ENCODE measurements at places on chromosomes 5 and 9.

DNA sequence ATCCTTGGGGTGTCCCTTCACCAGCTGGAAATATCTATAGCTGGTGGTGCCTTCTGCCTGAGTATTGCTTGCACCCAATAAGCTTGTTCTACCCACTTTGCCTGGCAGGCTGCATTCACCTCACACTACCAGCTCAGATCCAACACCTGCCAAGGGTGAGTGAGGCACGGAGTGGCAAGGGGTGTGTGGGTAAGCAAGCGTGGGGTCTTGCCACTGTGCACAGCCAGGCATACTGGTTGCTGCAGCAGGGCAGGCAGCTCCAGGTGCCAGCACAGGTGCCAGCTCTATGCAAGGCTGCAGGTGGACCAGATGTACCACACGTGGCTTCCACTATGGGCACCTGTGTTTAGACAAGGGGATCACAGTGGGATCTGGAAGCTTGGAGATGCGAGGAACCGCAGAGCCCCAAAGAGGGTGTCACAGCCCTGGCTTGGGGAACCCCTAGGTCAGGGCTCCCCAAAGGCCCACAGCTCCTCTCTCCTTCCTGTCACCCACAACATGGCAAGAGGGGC lies 167.7 kb upstream of the MRPS30 start:
- DNase-seq: no peak

DNA sequence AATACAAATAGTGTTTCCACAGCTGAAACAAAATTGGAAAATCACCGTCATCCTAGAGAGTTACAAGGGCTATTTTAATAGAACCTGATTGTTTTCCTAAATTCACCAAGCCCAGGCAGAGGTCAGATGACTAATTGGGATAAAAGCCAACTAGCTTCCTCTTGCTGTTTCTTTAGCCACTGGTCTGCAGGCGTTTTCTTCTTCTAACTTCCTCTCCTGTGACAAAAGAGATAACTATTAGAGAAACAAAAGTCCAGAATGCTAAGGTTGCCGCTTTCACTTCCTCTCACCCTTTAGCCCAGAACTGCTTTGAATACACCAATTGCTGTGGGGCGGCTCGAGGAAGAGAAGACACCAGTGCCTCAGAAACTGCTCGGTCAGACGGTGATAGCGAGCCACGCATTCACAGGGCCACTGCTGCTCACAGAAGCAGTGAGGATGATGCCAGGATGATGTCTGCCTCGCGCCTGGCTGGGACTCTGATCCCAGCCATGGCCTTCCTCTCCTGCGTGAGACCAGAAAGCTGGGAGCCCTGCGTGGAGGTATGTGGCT lies at the start of gene TLR4:
TLR4 (plus strand) TSS at position 380 of the 552 bp plus-strand sequence; CDS start at position 450, 70 bp downstream.
- no peak for DNase-seq

DNA sequence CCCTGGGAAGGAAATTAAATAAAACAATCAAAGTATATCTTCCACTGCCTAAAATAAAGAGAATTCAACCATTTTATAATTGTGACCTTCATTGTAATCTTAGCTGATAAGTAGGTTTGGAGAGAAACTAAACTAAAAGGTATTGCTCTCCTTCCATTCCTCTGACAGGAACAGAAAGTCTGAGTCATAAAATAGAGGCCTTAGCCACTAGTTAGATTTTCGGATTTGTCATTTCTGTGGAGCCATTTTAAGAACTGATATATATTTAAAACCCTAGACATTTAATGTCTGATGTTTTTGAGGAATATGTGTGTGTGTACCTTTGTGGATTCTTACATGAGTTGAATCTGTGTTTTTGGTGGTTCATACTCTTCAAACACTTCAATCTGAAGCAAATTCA lies 11.8 kb upstream of the TMC1 start:
- no peak for DNase-seq

DNA sequence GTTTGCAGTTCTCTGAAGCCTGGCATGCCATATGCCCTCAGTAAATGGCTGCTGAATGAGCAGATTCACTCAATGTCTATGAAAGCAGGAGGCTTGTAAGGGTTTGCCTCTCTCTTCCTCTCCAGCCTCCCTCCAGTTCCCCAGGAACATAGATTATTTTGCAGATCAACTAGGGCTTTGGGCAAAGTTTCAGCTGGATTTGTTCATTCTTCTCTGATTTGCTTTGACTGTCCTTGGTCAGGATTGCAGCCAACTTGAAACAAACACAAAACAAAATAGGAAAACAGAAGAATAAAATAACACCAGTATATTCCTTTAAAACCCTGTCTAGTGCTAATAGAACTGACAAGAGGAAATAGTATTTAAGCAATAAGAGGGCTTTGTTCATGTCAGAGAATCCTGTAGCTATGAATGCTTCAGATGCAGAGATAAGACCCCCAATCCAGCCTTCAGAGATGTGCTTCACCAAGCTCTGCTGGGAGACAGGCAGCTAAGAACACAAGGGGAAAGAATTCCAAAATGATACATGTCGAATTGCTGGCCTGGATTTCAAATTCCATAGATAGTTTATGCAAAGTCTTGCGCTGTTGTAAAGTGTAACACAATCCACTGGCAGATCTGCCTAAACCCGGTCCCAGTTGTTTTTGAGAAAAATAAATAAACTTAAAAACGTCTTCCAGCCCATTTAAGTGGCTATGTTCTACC lies 174.3 kb downstream of the PAPPA start:
- no peak for DNase-seq

GRCh38 chr5:169250887-169251286 lies 50.1 kb downstream of the SLIT3 start:
- no peak for DNase-seq

DNA sequence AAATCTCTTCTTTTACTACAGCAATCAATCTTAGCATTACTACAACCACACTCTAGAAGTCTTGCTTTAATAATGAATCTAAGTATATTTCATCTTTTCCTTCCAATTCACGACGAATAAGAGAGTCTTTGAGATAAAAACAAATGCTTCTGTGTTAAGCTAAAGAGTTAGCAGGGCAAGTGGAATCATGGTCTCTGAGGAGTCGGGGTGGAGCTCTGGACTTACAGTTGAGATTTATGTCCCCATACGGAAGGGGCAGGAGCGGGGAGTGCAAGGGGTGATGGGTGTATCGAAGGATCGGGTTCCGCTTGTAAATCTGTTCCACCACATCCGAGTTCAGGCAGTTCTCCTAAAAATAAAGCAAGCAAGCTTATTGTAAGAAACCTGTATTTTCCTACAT lies 59.0 kb upstream of the RETREG1 start:
- DNase-seq: no peak

DNA sequence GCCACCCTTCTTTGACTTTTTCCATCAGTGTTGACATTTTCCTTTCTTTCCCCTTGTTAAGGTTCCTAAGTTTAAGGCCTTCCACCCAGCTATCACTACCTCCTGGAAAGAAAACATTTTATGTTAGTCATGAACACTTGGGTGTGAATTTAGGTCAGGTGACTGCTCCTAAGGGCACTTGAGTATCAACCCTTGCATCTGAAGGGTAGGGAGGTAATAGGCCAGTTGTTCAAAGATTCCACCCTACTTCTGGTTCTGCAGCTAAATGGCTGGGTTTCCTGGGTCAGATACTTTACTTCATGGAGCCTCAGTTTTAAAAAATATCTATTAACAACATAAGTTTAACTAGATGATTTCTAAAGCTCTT lies 49.1 kb upstream of the OSMR start:
- DNase-seq: no peak

DNA sequence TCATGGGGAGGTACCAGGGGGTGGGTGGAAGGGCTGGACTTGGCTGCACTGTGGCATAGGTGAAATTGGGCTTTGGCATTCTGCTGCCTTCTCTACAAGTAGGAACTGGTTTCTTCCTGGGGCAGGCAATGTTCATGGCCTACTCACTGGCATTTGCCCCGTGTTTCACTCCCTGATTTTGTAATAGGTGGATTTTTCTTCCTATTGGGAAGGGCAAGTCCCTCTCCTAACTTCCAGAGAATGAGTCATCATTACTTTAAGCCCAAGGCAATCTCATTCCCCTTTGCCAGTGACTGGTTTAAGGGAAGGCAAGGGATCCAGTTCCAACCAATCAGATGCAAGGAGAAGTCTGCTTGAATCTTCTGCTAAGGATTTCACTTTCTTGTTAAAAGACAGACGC lies 67.9 kb upstream of the ANKRD55 start:
- no peak for DNase-seq

- peak; percentile 10 for DNase-seq
Observed at GRCh38 chr9:764105-764524, 77.4 kb upstream of the DMRT1 start.

DNA sequence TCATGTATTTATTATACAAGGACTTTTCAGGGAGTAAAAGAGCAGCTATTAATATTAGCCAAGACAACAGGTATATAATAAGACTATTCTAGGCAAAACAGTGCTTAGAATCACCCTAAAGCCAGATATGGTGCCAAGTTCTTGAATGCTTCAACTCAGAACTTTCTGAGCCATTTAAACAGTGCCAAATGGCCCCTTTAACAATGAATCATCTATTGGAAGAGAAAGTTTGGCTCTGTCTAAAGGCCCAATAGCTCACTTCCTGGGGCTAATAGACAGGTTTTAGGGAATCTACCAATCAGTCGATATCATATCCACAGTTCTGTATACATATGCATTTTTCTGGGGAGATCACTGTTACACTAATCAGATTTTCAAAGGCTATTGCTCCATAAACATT lies 42.9 kb downstream of the ZNF474 start:
- DNase-seq: no peak

DNA sequence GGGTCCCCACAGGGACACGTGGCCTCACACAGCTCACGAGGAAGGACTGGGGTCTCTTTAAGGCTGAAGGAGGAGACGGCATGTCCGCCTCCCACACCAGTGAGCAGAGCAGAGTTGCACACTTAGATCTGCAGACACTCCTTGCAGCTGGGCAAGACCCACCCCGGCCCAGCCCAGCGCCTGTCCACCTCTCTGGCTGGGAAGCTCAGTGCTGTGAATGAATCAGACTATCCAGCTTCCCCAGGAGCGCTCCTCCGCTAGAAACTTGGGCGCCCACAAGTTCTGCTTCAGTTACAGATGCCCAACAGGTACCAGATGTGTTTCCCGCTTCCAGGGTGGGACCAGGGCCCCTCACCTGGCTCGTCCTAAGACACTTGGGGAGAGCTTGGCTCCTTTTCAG lies 78.9 kb downstream of the NSUN2 start:
- DNase-seq: no peak

DNA sequence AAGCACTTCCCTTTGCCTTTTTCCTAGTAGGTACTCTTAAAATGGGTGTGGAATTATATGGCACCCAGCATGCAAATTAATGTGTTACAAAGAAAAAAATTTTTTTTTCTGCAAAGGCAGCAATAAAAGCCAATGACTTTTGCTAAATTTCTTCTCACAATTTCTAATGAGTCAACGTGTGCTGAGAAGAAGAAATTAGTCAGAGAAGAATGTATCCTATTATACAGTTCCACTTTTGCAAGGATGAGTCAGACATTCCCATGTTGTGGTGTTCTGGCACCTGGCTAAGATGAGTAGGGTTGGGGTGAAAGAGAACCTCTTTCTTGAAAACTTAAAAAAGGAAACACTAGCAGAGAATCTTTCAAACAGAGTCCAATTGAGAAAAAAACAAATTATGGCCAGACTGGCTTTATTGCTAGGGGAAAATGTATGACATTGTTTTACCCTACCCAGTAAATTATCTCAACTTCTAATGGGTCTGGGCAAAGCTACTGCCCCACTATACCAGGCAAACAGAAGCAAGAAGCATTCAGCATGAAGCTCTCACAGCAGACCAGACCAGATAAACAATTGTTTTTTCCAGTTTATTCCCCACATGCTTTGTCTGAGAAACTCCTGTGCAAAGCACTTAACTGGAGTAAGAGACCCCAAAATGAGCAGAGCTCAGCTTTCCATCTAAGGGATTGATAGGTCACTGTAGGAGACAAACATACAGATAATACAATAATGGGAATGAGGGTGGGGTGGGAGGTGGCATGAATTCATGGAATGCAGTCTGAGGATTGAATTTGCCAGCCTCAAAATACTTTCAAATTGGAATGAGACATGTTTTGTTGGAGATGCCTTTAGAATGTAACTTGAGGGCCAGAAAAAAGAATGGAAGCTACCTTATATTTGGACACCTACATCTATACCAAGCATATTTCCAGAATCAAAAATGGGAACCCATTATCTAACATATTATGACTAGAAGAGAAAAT lies 220.8 kb upstream of the RFX3 start:
- DNase-seq: no peak

GRCh38 chr5:120152472-120152871 lies 311.6 kb upstream of the PRR16 start:
- no peak for DNase-seq

DNA sequence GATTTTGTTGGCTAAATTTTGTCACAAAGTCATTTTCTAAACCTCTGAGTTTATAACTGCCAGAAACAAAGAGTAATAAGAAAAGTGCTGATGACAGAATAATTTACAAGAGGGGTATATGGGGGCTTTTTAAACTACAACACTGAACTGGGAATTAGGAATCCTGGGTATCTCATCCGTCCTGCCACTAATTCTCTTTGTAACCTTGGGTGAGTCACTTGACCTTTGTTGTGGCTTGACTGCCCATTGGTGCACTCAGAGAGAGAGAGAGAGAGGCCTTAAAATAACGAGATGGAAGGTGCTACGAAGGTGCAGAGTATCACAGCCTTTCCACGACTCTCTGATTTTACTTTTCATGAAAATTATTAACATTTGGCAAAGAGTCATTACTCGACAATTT lies 130.3 kb upstream of the CNTLN start:
- no peak for DNase-seq

DNA sequence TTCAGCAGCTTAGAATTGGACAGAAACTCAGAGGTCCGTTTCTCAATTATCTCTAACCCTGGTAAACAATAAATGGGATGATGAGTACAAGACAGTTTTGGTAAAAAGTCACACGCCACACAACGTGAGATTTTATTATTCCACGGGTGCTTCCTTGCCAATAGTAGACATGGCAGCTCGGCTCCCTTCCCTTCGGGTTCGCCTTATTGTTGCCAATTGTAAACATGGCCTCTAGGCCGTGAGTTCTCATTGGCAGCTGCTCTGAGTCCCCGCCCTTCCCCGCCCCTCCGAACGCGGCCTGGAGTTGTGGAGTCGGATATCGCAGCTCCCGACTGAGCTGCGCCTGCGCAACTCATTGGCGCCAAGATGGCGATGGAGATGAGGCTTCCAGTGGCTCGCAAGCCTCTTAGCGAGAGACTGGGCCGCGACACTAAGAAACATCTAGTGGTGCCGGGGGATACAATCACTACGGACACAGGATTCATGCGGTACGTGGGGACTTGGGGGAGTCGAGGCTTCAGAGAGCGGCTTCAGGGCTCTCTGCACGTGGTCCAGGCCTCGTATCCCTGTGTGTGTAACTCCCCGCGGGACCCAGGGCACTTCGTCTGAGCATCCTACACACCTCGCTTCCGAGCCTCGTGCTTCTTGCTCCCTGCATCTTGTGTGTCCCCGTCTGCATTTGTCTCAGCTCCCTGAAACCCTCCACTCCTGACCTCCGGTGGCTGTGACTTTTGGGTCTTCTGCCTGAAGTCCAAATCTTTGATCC lies at the start of gene EXOSC2:
EXOSC2 (plus strand) TSS at position 355 of the 766 bp plus-strand sequence; CDS start at position 367, 12 bp downstream.
- peak; percentile 89 for DNase-seq

DNA sequence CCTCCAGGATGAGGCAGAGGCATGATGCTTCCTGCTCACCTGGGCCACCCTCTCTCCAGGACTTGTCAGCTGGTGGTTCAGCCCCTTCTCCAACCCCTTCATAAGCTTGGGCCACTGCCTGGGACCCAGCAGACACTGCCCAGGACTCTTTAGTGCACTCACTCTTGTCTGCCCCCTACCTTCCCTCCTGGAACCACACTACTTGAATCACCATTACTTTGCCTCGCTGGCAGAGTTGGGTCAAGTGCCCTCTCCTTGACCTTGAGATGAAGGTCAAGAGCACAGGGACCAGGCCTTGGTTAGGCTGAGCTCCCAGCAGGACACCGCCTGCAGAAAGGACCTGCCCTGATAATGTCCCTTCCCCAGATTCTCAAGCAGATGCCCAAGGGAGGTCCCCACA lies 8.5 kb upstream of the ENDOG start:
- no peak for DNase-seq
